ENCODE measurements at places on chromosomes 6 and 20.

DNA sequence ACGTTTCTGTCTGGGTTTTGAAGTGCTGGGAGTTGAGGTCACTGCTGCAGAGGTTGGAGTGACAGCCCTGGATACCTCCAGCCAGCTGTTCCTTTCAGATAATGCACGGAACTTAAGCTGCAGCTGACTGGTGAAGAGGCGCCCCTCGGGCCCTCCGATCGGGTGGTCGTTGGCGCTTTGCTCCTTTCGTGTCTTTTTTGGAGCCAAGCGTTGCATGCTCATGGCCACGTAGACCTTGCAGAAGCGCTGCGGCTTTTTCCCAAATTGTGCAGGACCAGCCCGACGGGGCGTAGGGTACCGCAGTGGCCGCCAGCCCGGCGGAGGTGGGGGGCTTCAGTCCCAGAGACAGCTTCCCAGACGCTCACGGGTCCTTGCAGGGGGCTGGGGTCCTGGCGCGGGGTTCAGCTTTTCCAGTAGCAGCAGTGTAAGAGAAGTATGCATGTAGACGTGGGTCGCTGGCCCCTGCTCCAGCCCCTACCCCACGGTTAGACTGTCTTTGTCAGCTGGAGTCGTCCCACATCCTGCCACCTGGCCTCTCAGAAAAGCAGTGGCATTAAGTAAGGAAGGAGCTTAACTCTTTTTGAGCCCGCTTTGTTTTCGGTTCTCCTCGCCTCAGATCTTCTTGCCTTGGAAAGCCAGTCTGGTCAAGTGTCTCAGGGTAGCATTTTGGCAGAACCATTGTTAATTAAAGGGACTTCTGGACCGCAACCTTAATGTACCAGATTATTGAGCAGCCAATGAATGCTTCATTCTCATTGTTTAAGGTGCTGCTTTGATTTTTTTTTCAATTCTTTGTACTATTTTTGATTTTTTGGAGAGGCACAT is 838 bp downstream of the TNFAIP3 start:
- DNase-seq: no peak

- DNase-seq: no peak
Measured at GRCh38 chr6:5028921-5029320, 25.1 kb upstream of the RPP40 start.

DNA sequence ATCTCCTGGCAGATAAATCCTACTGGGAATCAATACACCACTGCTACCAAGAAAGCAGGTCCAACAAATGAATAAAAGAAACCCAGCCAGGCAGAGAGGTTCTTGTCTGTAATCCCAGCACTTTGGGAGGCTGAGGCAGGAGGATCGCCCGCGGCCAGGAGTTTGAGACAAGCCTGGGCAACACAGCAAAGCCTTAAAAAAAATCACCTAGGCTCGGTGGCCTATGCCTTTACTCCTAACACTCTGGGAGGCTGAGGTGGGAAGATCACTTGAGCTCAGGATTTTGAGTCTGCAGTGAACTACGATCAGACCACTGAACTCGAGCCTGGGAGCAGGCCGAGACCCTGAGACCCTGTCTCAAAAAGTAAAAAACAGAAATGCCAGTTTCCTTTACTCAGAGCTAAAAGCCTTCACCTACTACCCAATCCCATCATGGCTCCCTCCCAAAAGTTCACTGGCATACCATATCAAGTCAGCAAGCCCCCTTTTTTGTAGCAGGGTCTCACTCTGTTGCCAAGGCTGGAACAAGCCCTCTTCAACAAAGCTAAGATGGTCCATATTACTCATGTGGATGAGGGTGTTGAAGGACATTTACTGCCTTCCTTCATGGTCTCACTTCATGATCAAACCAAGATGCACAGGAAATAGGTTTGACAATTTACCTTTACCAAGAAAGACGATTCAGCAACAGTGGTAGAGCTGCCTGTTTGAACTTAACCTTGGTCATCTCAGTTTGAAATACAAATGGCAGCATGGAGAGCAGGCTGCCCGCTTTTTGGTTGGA is 5.3 kb downstream of the SNX5 start:
- DNase-seq: no peak

DNA sequence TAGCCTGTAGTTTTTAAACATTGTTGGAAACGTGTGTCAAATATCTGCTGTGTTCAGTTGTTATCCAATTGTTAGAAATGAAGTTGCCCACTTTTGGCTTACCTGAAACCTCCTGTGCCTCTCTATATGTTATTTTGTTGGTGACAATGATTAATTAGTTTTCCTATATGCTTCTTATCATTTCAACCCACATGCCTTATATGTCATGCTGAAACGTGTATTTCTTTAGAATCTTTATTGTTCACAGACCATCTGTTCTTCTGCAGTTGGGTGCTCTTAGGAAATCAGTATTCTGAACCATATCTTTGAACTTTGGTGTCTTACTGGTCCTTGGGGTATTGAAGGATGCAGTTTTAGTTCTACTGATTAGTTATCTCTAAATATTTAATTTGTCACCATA is 91.2 kb upstream of the SCGN start:
- DNase-seq: no peak

DNA sequence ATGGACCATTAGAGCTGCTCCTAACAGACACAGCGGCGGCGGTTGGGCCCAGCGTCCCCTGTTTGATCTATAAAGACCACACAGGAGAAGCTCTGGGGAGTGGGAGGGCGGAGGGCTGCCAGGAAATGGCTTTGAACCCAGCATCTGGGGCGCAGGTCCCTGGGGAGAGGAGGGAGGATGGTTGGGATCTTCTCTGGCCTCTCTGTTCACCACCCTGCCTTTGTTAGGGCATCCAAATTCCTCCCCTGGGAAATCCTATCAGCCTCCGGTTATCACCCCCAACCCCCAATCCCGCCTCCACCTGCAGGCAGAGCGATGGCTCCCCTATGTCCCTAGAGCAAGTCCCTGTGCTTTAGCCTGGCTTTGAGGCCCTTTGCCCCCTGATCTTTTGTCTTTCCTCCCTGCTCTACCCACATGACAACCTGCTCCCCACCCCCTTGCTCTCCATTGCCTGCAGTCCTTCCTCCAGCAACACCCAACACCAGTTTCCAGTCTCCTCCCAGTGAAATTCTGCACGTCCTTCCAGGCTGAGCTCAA is 7.1 kb downstream of the XKR7 start:
- peak; percentile 46 for DNase-seq

DNA sequence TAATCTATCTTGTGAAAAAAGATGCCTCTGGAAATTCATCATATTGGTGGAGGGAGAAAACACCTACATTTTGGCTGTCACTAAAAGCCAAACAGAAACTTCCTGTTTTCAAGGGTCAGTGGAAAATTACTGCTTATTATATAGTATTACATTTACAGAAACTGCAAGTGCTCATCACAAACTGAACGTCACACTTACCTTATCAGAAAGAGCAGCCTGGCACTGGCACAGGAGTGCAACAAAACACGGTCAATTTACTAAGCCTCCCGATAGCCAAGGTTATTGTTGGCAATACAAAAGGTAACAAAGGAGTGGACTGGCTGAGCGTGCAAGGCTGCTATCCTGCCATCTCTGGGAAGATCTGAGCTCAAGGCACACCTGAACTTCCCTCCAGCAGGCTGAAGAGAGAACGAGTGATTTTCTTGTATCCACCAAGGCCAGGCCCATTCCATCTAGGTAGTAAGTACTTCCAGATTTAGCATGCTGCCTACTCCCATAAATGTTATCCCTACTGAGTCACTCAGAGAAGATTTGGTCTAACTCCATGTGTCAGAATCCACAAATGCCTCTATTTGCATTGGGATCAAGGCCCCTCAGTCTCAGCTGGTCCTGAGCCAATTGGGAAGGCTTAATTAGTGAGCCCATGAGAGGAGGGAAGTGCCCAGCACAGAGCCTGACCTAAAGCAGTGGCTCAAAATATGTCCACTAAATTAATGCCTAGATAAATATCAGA is 399.8 kb downstream of the BTBD9 start:
- DNase-seq: no peak

- no peak for DNase-seq
Measured at GRCh38 chr20:23122321-23122720, 36.2 kb upstream of the CD93 start.

DNA sequence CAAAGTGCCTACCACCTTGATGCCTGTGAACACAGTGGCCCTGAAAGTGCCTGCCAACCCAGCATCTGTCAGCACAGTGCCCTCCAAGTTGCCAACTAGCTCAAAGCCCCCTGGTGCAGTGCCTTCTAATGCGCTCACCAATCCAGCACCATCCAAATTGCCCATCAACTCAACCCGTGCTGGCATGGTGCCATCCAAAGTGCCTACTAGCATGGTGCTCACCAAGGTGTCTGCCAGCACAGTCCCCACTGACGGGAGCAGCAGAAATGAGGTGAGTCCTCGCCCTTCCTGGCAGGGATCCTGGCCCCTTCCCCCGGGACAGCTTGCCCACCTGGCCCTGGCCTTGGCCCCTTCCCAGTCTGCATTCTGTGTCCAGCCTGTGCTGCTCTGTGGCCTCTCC is 17.9 kb downstream of the MAVS start:
- no peak for DNase-seq

DNA sequence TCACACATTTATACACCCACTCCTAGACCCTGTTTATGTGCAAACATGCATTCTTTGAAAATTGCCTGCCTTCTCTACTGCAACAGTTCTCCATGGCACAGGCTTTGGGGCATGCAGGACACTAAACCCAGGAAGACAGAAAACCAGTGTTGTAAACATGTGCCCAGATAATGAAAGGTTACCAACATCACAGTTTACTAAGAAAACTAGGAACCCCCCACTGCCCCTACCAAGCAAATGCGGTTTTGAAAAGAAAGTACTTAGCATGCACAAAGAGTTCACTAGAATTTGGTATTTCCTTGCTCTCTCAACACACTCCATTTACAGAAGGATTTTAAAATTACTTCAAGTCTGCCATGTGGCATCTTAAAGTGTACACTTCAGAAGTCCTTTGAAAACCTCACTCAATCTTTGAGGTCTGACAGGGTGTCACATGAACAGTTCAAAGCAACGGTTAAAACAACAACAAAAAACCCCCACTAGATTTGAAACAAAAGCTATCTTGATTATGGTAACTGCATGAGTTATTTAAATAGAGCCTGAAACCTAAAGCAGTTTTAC is 245.0 kb downstream of the GMPR start:
- no peak for DNase-seq

DNA sequence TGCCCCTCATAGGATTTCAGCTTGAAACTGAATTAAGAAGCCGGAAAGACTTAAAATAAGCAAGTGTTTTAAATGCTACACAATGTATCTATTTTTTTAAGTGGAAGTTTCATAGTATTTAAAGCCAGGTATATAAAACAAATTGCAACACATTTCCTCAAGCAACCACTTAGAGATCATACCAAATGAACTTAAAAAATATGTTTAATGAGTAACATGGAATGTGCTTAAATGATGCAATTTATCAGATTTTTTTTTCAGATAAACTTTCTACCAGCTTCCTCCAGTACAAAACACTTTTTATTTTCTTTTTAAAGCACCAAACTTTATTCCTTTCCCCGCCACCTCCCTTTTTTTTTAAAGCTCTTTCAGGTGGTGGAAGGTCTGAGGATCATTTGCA is 534.3 kb downstream of the BMP2 start:
- DNase-seq: no peak

DNA sequence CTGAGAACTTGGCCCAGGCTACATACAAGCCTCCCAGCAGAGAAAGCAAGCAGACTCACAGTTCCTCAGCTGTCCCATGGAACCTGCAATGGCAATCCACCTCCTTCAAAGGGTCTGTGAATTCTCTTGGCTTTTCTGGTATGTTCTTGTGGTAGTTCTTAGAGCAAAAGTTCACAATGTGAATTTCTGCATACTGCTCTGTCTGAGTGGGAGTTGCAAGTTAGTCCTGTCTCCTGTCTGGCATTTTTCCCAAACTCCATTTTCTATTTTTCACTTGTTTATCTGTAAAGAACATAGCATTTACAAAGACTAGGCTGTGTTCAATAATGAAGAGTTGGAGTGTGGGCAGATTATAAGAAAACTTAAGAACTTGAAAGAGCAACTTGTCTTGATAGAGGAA is 269.9 kb downstream of the BCKDHB start:
- no peak for DNase-seq

DNA sequence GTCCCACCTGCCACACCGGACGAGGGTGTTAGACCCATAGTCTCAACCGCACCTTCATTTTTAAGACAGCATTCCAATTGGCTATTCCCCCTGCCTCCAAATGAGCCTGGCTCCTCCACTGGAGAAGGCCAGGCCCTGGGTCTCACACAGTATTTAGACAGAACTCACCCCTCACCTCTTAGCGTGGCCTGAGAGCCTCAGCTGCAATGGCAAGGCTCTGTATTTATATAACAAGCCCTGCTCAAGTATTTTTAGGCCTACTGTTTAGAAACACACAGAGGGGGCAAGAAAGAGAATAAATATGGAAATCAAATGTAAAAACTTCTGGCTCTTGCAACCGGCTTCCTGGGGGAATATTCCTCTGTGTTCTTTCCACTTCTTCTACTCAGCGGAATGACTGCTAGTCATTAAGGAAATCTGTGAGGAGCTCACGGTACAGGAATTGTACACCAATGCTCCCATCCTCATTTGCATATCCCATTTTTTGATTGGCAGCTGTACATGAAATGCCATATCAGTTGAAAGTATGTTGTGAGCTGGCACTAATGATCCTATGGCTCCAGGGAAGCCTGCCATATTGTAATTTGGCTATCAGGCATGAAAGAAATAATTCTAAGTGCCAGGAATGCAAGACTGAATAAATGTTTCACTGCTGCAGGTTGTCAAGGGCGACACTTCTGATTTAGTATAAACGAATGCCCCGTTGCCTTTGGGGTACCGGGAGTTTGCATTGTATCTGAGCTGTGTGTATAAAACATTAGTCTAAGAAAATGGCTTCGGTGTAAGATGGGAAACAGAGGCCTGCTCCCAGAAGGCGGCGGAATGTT is 207.5 kb downstream of the ZNF217 start:
- no peak for DNase-seq

DNA sequence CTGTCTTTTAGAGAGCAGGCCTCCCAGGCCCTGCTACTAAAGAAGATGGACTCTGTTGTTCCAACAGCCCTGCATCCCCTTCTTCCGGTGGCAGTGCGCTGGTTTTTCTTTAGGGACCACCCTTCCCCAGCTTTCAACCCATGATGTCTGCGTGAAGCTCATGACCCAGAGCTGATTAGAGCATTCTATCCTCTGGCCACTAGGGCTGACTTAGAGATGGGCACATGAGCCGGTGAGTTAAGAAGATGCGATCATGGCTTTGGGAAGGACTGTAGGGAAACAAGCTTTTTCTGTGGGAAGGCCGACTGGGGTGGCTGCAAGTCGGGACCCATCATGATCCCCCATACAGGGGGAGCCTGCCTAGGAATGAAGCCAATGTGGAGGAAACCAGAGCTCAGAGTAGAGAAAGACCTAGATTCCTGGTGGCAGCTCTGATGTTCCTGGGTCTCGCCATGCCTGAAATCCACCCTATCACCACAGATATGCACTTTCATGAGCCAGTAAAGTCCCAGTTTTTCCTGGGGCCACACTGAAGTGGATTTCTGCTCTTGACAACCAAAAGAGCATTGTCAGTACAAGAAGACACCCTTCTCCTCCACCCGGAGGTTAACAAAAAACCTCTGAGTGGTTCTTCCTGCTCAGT is 29.1 kb upstream of the STX16 start:
- DNase-seq: no peak

All from right kidney (tissue), 9 donors.